CD4-positive, alpha-beta T cell treated with Interleukin-1 beta for 1 hour (primary cell): ENCODE measurements at places on chromosomes 7 and 10.

DNA sequence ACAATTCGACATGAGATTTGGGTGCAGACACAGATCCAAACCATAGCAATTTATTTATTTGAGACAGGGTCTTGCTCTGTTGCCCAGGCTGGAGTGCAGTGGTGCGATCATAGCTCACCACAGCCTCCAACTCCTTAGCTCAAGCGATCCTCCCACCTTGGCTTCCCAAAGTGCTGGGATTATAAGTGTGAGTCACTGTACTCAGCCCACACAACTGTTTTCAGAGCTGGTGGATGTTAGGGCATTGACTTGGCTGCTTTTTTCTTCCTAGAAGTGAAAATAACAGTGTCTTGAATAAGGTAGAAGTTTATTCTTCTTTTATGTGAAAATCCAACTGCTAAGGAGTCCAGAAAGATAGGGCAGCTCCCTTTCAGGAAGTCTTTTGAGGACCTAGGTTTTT, 132.1 kb downstream of the CCDC3 start:
- no peak for DNase-seq

DNA sequence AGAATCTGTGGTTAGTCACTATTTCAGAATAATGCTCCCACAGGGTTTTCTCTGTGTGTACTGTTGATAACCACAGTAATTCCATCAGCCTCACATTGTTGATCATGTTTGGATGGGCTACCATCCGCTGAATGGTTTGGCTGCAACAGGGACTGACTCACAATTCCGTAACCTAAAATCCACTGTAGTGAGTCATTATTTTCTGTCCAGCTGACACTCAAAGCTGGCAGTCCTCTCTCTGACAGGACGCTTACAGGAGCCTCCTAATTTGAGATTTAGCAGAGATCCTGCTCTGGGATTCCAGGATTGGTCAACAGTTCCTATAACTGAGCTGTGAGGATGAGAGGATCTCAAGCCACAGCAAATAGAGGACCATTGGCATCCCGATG, 32.7 kb downstream of the VWA2 start:
- DNase-seq, result no peak

GRCh38 chr10:34612446-34612845, 202.7 kb downstream of the PARD3 start:
- DNase-seq, result no peak

DNA sequence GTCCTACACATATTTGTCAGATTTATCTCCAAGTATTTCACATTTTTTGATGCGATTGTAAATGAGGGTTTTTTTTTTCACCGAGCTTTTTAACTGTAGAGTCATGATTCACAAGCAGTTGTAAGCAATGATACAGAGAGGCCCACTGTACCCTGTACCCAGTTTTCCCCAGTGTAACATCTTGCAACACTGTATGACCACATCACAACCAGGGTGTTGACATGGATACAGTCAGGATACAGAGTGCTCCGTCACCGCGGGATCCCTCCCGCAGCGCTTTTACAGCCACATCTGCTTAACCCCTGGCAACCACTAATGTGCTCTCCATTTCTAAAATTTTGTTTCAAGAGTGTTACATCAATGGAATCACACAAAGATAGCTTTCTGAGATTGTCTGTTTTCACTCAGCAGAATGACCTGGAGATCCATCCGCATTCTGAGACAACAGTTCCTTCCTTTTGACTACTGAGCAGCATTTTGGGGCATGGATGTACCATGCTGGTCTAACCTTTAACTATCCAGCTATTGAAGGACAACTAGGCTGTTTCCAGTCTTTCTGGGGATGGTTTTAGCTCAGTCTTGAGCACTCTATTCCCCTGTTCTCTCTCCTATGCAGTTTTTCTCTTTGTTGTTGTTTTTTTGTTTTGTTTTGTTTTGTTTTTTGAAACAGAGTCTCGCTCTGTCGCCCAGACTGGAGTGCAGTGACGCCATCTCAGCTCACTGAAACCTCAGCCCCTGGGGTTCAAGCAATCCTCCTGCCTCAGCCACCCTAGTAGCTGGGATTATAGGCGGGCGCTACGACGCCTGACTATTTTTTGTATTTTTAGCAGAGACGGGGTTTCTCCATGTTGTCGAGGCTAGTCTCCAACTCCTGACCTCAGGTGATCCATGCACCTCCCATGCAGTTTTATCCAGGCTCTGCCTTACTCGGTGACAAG, 25.9 kb downstream of the GPRIN2 start:
- DNase-seq, result no peak

DNA sequence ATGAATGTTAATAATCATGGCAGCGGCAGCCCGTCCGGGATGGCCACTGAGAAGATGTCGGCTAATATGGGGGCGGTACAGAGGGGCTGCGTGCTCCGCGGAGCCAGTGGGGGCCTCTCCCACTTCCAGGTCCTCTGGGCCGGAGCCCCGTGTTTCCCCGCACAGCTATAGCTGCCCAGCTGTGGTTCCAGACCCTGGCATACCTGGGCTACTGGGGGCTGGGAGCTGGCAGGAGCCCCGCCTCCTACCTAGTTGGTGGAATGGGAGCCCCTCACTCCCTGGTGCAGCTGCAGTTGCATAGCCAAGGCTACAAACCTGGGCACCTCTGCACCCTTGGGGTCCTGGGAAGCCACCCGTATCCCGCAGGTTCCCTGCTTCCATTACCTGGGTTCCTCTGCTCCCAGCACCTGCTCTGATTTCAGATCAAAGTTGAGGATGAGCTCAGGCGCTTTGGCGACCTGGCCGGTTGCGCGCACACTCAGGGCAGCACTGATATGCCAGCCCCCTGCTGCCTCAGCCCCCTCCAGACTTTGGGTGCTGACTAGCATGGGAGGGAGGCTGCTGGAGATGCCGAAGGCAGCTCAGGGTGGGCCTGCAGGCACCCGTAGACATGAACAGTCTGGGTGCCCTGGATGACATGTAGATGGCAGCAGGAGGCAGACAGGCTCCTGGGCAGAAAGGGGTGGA, 236.5 kb upstream of the SEMA3D start:
- no peak for DNase-seq

DNA sequence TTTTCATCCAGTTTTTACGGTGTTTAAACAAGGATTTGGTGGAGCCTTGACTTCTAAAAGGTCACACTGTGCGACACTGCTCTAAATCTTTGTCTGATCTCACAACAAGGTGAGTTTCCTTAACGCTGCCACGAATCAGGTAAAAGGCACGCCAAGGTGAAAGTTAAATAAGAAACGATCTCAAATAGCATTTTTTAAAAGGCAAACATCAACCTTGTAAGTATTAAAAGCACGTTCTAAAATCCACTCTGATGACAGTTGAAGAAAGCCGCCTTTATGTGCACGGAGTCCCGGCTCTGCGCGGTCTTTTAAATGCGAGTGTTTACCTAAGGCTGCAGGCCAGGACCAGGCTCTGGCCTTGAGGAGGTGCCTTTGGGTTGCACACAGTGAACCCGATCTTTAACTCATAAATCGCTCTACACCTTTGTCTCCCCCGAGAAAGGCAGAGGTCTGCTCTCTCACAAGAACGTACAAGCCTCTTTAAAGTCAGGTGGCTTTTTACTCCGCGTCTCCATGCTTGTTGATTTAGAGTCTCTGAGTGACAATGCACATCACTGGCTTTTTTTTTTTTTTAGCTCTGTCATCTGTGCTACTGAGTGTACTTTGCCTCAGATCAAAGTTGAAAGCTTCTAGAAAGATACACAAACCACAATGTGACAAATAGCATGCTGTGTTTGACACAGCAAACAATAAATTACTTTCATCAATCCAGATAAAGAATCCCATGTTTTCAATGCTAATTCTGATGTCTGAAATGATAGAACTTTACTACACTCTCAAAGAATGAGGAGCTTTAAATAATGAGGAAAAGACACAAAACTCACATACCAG, 25.9 kb upstream of the RNF32 start:
- no peak for DNase-seq

DNA sequence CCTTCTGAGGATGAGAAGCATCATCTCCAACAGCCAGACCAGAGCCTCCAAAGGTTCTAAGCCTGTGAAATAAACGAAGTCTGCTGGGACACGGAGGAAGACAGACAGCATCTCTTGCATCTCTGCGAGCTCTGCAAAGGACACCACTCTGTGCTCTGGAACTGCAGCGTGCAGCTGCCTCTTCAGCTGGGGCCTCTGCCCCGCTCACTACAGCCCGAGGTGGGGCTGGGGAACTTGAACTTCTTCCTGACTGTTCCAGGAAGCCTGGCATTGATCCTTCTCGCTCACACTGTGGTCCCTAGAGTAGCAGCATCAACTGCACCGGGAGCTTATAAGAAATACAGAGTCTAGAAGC, 163.3 kb downstream of the USP6NL start:
- DNase-seq, result no peak

DNA sequence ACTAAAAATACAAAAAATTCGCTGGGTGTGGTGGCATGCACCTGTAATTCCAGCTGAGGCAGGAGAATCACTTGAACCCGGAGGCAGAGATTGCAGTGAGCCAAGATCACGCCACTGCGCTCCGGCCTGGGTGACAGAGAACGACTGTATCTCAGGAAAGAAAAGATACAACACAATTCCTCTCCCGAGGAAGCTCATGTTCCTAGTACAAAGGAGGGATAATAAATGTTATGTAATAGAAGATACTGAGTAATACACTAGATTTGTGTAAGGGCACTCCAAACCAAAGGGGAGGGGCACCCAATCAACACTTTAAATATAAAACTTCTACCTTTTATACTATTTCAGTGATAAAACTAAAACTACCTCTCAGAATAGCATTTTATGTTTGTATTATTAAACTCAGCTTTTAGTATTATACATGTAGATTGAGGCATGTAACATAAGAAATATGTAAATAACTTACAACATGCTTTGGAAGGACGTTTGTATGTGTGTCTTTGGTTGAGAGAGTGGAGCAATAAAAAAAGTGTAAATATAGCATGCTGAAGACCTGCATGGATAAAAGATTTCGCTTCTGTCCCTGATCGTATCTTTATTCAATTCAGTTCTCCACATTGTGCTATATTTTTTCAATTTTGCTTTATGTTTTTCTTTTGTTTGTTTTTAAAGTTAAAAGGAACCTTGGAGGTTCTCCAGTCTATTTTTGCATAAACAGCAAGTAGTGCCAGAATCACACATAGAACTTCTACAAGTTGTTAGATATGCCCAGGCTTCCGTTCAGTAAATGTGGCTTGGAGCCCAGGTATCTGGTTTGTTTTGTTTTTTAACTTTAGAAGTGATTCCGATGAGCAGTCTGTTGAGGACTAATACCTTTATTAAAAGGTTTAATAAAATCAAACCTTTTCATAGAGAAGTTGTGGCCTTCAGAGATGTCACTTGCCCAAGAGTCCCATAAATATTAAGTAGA, 71.9 kb downstream of the WAC start:
- no peak for DNase-seq

GRCh38 chr10:24685958-24686540, 37.6 kb downstream of the ARHGAP21 start:
- no peak for DNase-seq

DNA sequence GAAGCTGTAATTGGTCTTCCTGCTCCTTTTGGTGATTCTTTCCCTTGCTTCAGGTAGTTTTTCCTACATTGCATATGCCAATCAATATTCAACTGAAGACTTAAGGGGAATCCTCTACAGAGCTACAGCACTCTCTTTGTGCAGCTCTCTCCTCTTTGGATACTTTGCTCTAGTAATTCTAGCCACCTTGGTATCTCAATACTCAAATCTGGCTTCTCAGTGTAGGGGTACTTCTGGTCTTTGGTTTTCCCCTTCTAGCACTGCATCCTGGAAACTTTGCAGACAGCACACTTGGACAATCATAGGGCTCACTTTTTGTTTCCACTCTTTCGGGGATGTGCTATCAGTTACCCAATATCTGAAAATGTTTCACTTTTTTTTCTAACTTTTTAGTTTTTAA, 9.9 kb downstream of the PHTF2 start:
- DNase-seq, result no peak

- DNase-seq, result no peak
Observed at GRCh38 chr10:116948530-116948870, 56.5 kb downstream of the SHTN1 start.

DNA sequence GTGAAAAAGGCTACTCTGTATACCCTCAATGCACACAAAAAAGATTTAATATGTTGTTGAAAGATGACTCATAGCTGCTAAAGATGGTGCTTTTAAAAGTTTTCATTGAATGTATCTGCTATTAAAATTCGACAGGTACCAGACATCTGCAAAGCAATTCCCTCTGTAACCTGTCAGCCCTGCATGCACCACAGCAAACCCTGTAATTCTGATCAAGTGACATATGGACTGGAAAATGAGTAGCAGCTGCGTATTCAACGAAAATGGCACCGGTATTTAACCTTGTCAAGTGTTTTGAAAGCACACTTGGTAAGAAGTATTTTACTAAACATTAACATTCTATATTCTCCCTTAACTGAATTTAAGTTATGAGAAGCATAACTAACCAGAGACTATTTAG, 58.2 kb upstream of the PTPRN2 start:
- DNase-seq, result no peak

- DNase-seq, result no peak
Observed at GRCh38 chr7:84950836-84951235, 236.0 kb downstream of the SEMA3D start.

DNA sequence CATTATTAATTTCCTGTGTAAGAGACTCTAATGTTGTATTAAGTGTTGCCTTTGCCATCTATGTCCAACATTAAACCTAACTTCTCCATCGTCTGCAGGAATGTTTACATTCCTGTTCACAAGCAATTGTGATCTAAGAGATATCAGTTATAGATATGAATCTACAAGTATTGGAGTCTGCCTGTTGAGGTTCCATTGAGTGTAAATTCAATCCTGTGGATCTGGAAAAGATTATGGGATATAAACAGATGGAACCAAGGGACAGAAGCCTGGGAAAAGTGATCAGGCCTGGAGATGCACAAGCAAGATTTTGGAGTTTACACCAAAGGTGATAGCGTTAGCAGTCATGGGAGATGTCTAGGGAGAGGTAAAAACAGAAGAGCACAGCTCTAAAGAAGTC, 135.5 kb downstream of the LSMEM1 start:
- no peak for DNase-seq

DNA sequence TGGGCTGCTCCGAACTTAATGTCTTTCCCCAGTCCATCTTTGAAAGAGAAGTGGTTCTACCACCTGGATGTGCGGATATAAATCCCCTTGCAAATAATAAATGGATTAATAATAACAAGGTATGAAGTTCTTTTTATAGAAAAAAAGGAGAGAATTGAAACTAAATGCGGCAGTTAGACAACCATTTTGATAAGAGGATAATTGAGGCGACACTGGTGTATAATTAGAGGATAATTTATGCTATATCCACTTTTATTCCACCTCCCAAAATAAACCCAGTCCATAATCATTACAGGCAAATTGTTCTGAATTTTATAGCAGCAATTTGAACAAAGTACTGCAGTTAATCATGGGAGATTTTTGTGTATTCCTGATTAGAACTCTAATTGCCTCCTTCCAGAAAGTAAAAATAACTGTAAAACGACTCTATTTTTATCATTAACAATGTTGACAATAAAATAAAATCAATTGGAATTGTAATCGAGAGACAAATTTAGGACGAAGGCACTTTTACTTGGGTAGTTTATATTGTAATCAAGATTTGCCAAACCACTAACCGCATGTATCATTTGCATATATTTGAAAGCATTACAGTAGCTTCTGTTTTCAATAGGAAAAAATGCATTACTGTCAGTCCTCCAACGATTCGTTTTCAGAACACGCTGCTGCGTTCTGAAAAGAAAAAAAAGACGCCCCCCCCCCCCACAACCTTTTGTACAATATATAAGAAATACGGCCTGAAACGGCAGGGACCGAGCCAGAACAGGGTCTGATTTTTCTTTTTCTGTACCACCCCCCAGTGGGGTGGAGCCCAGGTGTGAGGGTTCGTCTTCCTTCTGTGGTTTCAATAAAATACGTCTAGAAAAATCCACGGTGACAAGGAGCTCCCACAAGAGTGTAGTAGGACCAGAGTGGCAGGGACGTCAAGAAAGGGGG, 838 bp upstream of the DLX6 start:
- no peak for DNase-seq
